HL-60 (cell line): ENCODE measurements at places on chromosomes 2 and 18.

- no peak for DNase-seq
These were observed 5.9 kb upstream of the RHBDD1 start for GRCh38 chr2:226829721-226830631.

DNA sequence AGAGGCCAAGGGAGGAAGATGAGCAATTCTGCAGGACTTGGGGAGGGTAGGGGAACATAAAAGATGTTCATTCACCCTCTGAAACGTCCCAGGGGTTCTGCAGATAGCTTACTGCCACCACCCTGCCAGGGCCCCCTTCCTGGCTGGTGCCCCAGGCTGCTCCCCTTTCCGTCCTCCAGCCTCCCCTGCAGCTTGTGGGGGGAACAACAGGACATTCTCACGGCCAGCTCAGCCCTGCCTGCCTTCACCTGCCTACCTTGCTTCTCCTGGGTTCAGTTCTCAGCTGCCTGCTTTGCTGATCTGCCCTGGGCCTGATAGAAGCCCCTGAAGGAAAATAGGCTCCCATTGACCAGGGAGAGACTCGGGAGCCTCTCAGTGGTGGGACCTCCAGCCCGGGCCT, 251.1 kb downstream of the CELF4 start:
- DNase-seq: no peak

- DNase-seq: peak; percentile 88
These were observed 2.4 kb upstream of the FOSL2 start for GRCh38 chr2:28390241-28390745.

DNA sequence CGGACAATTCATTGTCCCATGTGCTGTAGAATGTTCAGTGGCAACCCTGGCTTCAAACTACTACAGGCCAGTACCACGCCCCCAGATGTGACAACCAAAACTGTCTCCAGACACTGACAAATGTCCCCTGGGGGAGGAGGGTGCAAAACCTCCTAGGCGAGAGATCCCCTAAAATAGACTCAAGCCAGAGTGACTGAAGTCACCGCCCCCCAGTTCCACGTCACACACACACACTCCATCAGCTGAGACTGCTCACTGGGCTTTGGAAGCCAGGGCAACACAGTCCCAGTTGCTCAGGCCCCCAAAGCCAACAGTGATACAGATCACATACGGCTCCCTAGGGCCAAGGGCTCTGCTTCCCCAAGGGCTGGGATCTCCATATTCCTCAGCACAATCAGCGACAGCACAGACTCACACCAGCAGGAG, 19.1 kb downstream of the HDAC4 start:
- no peak for DNase-seq

GRCh38 chr2:74105413-74105812, 42.3 kb downstream of the BOLA3 start:
- no peak for DNase-seq

DNA sequence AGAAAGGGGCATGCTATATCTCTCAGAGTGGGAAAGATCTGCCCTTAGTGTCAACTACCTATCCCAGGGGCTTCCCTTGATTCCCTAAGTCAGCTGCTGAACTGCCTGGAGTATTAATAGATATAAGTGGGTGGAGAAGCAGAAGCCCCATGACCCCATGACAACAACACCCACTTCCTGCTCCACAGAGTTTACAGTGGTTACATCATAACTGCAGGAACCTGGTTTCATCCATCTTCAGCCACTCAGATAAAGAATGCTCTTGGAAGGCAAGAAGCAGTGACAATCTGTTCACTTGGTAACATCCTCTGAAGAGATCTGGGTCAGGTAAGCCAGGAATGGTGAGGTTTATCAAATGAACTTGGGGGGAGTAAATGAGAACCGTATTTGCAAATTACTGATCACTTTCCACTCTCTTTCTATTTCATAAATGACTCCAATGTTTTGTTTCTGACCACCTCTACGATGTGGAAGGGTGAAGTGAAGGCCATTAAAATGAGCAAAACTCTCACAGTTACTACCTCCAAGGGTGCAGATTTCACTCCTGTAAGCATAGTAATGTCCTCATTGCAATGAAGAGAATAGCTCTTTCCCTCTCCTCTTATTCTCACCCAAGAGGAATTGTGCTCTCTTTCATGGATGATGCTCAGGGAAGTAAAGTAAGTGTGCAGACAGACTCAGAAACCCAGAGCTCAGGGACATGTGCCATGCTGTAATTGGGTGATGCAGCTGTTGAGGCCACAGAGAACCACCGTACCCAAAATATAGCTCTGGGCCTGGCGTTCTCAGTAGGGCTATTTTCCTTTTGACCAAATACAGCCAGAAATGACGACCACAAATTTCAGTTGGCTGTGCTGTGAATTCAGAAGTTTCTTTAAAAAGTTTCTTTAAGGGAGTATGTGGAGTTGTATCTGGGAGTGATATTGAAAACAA, 192.8 kb upstream of the APCDD1 start:
- peak; percentile 72 for DNase-seq

GRCh38 chr2:228590681-228591080, 409.2 kb upstream of the SPHKAP start:
- DNase-seq: no peak

GRCh38 chr2:159234868-159235267, 51.6 kb downstream of the WDSUB1 start:
- DNase-seq: no peak

DNA sequence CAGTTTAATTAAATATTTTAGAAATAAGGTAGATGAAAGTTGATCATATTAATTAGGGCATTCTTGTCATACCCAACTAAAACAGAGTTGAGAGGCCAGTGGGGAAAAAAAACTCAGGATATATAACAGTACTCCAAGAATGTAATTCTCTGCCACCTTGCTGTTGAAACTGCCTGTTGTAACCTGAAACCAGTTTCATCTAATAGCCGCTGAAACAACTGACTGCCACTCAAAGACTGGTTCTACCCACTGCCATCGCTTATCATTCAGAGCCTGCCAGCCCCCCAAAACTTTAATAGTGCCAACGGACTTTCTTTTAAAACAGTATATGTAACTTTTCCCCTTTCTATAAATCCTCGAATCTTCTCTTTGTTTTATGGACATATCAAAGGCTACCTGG, 37.7 kb upstream of the FSIP2 start:
- DNase-seq: no peak

- no peak for DNase-seq
These were observed 600.6 kb downstream of the RNF144A start for GRCh38 chr2:7517851-7518250.

GRCh38 chr2:73776381-73776780, 3.5 kb downstream of the DUSP11 start:
- DNase-seq: no peak

- DNase-seq: no peak
These were observed 179.6 kb downstream of the SATB2 start for GRCh38 chr2:199278099-199278498.

- no peak for DNase-seq
These were observed 105.1 kb upstream of the MSH2 start for GRCh38 chr2:47297767-47298425.

GRCh38 chr2:375270-375955, 87.5 kb upstream of the ALKAL2 start:
- no peak for DNase-seq

GRCh38 chr18:48009116-48009745, 78.8 kb upstream of the SMAD2 start:
- no peak for DNase-seq

DNA sequence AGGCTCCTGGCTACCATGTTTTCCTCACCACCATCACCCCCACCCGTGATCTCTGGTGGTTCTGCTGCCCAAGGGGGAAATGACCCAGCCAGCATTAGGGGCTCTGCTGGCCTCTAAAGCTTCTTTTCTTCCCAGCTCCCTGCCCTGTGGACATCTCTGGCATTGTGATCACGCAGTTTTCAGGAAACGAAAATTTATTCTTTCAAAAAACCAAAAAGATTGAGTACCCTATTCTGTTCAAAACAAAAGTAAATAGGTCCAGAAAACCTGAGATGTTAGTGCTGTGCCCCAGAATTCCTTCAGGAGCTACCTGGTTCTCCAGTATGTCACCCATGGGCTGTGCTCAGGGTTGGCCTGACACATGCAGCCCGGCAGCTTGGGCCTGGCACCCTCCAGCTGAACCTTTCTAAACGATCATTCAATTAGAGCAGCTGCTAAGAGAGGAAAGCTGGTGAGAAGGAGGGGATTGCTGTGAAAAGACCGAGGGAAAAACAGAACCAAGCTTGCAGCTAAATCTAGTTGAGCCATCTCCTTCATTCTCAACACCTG, 157.5 kb downstream of the MGAT5 start:
- DNase-seq: no peak

DNA sequence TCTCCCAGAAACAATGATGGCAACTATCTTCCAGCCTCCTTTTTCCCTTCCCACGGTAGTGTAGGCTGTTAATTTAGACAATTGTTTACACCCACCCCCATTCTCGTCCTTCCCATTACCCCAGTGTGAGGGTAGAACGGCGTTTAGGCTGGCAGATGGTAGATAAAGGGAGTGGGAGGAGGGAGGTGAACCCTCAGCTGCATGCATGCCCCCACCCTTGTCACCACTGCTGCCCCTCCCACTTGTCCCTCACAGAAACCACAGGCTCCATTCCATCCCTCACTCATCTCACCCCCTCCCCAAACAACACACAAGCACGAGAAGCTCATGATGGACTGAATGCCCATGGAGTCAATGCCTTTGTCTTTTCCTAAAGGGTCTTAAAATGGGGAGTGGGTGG, 107.9 kb upstream of the PARD3B start:
- DNase-seq: no peak

DNA sequence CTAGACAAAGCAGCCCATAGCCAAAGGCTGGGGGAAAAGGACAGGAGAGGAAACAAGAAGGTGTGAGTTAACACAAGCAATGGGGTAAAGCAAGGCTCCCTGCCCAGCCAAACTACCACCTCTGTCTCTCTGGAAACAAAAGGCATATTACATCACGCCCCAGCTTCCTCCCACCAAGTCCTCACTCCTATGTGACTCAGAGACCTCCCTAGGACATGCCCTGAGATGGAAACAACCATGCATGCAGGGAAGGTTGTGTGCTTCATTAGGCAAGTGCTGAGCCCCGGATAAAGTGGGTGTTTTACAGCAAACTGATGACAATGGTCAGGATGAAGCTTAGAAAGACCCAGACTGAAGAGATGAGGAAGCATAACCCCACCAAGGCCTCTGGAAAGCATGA, 9.0 kb upstream of the ATRAID start:
- DNase-seq: peak; percentile 38

DNA sequence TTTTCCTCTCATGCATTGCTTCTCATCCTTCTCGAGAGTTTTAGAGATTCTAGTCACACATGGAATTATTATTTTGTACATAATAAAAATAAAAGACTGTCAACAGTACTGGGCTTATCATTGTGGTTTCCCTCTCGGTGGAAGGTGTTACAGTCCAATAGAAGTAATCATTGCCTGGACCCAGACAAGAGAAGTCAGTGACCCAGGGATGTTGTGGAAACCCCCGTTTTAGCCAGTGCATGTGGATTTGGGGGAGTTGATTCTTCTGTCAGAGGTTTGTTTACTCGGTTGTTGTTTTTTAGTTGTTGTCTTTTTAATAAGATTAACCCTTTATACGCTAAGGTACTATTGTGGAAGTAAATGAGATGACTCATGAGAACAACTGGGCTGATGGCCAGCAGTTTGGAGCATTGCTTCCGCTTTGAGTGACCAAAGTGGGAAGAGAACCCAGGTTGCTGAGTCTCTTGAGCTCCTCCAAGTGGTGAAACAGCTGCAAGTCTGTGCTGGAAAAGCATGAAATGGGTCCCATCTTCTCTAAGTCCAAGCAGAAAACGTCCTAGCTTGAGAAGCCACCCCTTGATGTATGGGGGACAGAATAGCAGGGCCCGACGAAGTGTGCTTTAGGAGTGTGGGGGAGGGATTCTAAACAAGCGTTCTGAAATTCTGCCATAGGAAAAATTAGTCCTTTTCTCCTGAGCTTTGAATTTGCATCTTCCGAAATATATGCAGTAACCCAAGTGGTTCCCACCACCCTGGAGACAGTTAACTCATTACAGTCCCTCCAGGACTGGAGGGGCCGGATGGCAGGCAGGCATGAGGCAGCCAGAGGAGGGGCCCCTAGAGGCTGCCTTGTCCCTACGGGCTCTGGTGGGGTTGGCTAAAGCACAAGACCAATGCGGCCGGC, 61.8 kb upstream of the GPR45 start:
- DNase-seq: peak; percentile 51

- DNase-seq: no peak
These were observed 29.9 kb upstream of the EIF2AK3 start for GRCh38 chr2:88657131-88657530.

DNA sequence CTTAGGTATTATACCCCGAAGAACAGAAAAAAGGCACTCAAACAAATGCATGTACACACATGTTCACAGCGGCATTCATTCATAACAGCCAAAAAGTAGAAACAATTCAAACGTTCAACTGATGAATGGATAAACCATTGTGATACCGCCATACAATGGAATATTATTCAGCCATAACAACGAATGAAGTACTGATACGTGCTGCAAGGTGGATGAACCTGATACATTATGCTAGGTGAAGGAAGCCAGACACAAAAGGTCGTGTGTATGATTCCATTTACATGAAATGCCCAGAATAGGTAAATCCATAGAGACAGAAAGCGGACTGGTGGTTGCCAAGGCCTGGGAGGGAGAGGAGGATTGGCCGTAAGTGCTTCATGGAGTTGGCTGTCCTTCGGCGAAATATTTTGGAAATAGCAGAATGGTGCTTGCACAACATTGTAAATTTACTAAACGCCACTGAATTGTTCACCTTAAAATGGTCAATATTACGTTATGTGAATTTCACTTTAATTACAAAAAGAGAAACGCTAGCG, 750 bp upstream of the RMP24 start:
- DNase-seq: no peak

GRCh38 chr2:45636008-45636407, 15.5 kb upstream of the PRKCE start:
- no peak for DNase-seq

DNA sequence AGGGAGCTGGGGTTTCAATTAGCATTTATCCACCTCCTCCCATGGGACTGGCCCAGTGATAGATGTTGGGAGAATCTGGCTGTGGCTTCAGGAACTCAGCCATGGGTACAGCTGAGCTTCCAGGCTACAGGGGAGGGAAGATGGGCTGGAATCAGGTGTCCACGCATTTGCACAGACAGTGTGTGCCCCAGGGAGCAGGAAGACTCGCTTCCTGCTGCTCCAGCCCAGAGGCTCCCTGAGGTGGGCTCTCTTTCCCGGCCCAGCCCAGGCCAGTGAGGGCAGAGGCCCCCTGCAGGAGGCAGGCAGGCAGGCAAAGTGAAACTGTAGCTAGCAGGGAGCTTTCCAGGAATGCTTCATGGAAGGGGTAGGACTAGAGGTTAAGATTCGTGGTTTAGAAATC, 28.7 kb downstream of the DYSF start:
- no peak for DNase-seq

DNA sequence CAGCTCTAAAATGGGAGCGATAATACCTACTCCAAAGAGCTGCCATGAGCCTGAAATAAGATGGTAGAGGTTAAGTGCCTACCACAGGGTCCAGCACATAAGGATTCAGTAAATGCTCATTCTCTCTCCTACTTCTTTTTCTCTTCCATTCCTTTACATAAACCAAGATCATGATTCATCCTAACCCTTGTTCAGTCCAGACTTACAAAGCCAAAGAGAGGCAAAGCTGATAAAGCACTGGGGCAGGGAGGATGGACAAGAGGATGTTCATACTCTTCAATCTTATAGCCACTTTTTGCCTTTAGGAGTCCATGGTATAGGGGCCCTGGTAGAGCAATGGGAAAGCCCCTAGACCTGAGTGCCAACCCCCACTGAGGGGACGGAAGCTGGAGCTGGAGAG, 75.6 kb upstream of the PKDCC start:
- no peak for DNase-seq

GRCh38 chr18:25604894-25605597, 253.1 kb upstream of the ZNF521 start:
- no peak for DNase-seq
